Dermis microvascular lymphatic vessel endothelial cell (primary cell): ENCODE measurements at places on chromosomes 3 and 15. TPM values are rescaled to one million over a fixed set of nuclear protein-coding genes. Genes with fewer than 3 reads are reported as not detected.

PFKFB4 gene
- 0.76 and 1.3 TPM in 2 replicates for total RNA-seq

CCRL2 gene
- 1.3 TPM in 2 replicates for total RNA-seq

INO80 gene
- 16.8 and 21.4 TPM in 2 replicates for total RNA-seq

C15orf39 gene
- 4.5 and 10.1 TPM in 2 replicates for total RNA-seq

EIF4E3 gene
- 1.5 and 3.3 TPM in 2 replicates for total RNA-seq

SLC25A26 gene
- 17.6 and 18.3 TPM in 2 replicates for total RNA-seq

RLBP1 gene
- total RNA-seq = not detected in 2 replicates

STX19 gene
- not detected in 2 replicates for total RNA-seq
